Esophagus muscularis mucosa (tissue), 4 donors: ENCODE measurements at places on chromosomes 5 and 9. TPM values are rescaled to one million over a fixed set of nuclear protein-coding genes. Genes with fewer than 3 reads are reported as not detected.

ST6GALNAC6 gene
- 131 TPM for total RNA-seq

ARL14EPL gene
- total RNA-seq: not detected

SPATA24 gene
- total RNA-seq: 6.5 TPM

THBS4 gene
- 119 TPM for total RNA-seq

ENTREP1 gene
- total RNA-seq: 16.2 TPM

PCDHA9 gene
- total RNA-seq: 0.42 TPM

ALG2 gene
- total RNA-seq: 24.5 TPM

TOR4A gene
- total RNA-seq: 5.0 TPM

ADAMTSL2 gene
- 6.6 TPM for total RNA-seq

RNF180 gene
- 22.4 TPM for total RNA-seq

BHMT gene
- 3.4 TPM for total RNA-seq

SHOC1 gene
- total RNA-seq: under 0.01 TPM

PCDHAC1 gene
- 5.0 TPM for total RNA-seq

DNAI1 gene
- total RNA-seq: not detected

ANP32B gene
- total RNA-seq: 32.4 TPM

TNFSF8 gene
- total RNA-seq: 0.83 TPM

DNA sequence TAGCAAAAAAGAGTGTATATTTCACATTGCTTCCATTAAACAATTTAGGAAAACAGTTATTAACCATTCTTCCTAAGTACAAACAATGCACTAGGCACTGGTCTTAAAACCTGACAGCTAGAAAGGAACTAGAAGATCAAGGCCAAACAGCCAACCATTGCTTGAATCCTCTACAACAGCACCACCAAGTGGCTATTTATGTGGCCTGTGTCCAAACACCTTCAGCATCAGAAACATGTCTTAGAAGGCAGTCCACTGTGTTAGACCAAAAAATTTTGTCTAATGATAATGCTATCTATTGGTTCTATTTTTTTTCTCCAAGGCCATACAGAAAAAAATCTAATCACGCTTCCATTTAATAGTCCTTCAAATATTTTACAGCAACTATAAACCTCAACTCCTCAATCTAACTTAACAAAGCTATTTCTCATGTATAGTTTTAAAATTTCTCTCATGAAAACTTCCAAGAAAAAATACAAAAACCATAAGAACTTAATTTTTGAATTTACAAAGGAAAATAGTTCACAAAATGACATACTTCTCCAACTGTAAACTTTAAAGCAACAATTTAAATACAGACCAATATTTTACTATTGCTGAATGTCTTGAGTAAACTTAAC lies 36.1 kb downstream of the CAAP1 start:
- no peak for DNase-seq

DNA sequence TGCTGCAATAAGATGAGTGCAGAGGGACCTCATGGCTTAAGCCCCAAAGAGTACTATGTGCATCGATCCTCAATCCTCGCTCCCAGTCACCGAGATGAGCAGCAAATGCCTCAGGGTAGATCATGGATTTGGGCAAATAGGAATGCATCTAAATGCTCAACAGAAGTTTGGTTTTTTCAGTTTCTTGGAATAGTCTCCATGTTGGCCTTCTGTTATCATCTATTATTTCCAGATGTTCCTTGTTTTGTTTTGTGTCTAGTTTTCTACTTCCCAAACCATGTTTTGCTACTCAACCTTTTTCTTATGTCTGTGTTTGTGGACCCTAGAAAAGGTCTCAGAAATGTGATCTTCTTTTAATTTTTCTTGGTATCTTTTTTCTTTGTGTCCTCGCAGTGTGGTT lies 43.5 kb upstream of the RASGRF2 start:
- DNase-seq: no peak

- peak; percentile 77 for DNase-seq
These were observed 221.4 kb downstream of the MAPKAP1 start for GRCh38 chr9:125485471-125486151.

DNA sequence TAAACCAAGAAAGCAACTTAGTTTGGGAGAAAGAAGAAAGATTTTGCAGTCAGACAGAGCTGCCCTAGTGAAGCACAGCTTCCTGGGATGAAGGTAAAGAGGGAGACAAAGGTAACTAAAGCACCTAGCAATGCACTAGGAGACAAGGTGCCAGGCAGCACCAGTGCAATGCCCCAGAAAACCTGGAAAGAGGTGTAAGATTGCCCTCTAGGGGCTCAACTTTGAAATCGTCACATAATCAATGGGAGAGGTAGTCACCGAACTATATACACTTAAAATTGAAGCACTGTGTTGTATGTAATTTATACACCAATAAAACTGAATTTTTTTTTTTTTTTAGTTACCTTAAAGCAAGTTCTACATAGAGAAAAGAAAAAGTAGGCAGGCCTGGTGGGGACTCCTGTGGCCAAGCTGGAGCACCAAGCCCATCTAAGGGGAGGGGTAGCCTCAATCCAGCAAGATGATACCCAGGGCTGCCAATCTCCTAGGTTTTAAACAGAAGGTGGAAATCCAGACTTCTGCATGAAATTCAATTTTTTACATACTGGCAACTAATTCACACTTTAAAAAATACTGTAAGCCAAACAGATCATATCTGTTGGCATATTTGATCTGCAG lies 48.2 kb downstream of the CDK5RAP2 start:
- no peak for DNase-seq

DNA sequence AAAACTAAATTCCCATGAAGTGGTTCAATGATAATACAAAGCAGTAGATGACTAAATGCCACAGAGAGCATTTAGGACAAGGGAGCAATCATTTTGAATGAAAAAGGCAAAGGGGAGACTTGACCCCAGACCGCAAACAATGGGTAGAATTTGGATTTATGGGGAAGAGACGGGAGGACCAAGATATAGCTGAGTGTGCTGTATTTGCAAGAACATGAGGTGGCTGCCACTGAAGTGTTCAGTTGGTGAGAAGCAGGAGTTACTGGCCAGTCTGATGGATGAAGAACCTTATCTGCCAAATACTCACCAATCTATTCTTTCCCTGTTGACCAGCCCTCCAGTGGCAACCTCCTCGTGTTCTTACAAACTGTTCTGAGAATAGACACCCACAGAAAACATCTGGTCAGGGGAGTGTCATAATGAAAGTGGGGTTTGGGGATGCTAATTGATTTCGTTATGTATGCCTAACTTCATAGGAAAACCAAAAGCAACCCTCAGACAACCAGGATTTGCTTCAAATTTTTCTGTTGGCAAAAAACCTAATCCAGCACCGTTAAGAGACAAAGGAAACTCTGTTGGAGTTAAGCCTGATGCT lies 19.8 kb downstream of the TDRD7 start:
- peak; percentile 24 for DNase-seq

DNA sequence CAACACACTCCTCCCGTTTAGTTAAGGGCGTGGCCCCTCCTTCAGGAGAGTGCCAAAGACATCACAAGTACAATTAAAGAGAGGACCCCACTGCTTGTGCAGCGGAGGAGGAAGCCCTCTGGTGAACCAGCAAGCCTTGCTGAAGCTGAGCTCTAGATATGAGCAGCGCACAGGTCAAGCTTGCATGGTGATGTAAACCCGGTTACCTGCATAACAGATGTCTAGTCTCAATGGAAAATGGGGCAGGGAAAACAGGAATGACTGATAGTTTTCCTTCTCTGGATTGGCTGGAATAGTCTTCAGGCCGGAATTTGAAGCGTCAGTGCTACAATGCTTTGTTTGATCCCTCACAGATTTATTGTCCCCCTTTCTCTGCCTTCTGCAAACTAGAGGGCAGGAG lies 66.2 kb downstream of the MROH2B start:
- DNase-seq: peak; percentile 57

GRCh38 chr5:15544039-15544438 lies 44.1 kb downstream of the FBXL7 start:
- no peak for DNase-seq

GRCh38 chr5:175109058-175109755 lies 334.8 kb downstream of the DRD1 start:
- peak; percentile 57 for DNase-seq

GRCh38 chr5:142969624-142970439 lies 199.7 kb downstream of the ARHGAP26 start:
- no peak for DNase-seq

DNA sequence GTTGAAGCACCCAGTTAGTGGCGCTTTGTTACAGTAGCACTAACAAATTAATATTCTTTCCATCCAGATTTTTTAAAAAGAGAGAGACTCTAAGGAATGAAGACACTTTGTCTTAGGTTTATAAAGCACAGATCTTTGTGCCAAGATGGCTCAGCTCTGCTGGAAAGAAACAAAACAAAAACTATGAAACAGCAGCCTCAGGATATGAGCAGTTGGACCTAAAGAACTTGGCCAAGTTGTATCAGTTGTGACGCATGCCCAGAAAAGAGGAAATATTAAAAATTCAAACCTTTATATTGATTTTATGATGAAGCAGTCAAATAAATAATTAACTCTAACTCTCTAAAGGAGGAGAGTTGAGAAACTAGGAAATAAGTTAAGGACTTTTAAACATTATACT lies 427.2 kb downstream of the SPOCK1 start:
- no peak for DNase-seq

DNA sequence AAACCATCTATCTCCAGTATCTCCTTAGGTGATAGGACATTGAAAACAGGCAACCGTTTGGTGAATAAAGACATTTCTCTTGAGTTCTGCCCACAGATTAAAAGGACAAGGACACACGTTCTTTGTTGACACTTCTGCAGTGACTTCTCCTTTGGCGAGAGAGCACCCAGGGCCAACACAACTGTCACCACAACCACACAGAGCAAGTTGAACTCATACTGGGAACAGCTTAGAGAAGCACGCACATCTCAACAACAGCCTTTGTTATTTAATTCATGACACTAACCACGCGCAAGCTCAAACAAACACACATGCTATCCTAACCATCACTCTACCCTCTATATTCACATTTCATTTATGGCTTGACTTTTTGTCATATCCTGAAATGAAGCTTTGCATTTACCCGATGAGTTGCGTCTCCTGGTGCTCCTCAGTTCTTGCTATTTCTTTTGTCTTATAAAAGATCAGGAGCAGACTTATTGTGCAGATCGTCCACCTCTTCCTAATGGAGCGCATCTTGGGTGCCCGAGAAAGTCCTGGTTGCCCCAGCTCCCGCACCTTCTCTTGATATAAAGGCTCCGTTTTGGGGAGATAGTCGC lies 543 bp downstream of the ST8SIA4 start:
- DNase-seq: no peak

GRCh38 chr5:58073243-58073642 lies 386.6 kb downstream of the PLK2 start:
- DNase-seq: no peak

- no peak for DNase-seq
These were observed 852.1 kb downstream of the MAT2B start for GRCh38 chr5:164357395-164358033.

DNA sequence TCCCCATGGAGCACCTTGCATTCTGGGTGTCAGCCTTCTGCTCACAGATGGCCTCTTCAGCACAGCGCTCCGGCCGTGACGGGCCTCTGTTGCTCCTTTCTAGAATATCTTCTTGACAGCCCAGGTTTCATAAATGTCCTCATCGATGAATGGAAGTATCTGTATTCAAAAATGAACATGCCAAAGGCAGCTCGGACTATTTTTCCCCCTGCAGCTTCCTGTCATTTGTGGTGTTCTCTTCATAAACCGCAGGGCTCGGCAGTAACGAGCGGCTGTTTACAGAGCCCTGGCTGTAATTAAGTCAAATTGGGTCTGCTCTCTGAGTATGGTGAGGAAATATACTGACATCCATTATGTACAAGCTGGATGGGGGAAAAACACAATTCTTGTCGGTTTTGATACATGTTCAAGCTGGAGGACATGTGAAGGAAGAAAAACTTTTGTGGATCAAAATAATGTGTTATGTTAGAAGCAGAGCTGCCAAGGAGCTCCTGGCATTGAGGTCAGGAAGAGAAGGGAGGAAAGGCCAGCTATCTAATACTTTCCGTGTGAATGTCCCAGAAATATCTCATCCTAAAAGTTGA lies 154.1 kb upstream of the CD180 start:
- no peak for DNase-seq

DNA sequence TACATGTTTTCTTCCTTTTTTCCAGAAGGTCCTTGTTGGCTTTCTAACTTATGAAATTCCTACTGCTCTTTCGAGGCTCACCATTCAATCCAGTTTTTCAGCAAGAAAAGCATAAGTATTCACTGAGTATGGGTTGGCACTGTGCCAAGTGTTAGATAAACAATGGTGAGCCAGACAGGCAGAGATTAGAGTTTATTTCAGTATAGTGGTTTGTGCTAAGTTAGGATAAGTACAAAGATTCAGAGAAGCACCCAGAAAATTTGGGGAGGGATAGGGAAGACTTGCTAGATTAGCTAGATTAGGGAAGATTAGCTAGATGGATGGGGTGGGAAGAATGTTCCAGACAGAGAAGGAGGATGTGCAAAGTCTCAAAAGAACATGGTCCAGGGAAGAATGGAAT lies 122.9 kb downstream of the OXCT1 start:
- DNase-seq: no peak

- DNase-seq: no peak
These were observed 12.6 kb downstream of the LMBRD2 start for GRCh38 chr5:36138900-36139683.

- no peak for DNase-seq
These were observed 509.8 kb downstream of the DIRAS2 start for GRCh38 chr9:90132866-90133265.

GRCh38 chr5:108649106-108649505 lies 98.6 kb upstream of the FER start:
- no peak for DNase-seq

DNA sequence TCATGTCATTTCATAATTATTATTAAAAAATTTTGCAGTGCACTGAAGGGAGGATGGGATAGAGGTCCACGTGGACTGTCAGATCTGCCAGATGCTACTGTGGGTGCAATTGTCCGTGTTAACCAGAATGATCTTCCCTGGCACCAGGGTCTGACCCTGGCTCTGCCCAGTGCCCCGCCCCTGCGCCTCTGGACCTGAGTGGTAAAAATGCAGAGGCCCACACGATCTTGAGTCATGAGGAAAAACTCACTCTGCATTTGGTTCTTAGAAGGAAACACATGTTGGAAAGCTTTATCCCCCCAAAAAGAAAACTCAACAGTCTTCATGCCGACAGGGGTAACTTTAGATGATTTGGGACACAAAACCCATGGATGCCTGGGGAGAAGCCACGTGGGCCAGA lies 20.1 kb upstream of the BARX1 start:
- peak; percentile 62 for DNase-seq

GRCh38 chr5:105868038-105868780 lies 1802.5 kb downstream of the EFNA5 start:
- DNase-seq: no peak

GRCh38 chr5:5665225-5666075 lies 243.0 kb downstream of the ICE1 start:
- DNase-seq: peak; percentile 66

- DNase-seq: no peak
These were observed 61.0 kb upstream of the LARP1 start for GRCh38 chr5:154694159-154694558.
